ENCODE measurements at places on chromosomes 2 and 18.

GRCh38 chr2:179338681-179339080 lies 74.0 kb upstream of the SESTD1 start:
- no peak for DNase-seq

DNA sequence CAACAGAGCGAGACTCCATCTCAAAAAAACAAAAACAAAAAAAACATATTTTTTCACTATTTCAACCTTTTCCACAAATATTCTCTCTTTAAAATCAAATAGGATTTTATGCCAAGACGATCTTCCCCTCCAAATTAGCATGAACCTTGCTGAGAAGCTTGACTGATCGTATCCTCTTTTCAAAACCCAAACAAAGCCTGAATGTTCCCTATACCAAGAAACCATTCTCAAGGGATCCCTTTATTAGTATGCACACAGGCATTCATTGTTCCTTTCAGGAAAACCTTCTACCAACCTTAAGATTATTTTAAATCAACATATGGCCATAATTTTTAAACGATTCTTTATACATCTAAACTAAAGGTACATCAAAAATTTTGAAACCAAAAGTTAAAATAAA lies 6.3 kb downstream of the SPIRE1 start:
- DNase-seq, result no peak

GRCh38 chr2:5803547-5803946 lies 111.4 kb downstream of the SOX11 start:
- DNase-seq, result no peak

GRCh38 chr2:161028581-161028980 lies 131.6 kb upstream of the TANK start:
- DNase-seq, result no peak

DNA sequence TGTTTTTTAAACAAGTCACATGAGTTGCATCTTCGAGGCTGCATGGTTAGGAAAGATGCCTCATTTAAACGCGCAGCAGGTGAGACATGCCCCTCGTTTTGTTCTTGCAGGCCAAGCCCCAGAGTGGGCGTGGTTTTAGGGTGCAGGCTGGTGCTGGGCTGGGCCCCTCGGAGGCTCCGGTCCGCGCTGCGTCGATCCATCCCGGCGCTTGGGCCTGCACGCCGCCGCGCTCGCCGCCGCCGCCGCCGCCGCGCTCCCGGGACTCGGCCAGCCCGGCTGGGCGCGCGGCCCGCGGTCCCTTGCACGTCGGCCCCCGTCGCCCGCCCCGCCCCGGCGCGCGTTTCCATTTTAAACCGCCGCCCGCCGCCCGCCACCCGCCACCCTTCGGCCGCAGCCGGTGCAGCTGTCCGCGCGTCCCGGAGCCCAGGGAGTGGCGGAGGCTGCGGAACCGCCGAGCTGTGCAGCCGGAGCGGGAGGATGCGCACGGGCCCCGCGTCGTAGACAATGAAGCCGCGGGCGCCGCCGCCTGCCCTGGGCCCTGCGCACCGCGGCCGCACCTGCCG lies 175.5 kb downstream of the AGAP1 start:
- peak; percentile 71 for DNase-seq

GRCh38 chr2:70785137-70785911 lies 5.1 kb downstream of the FIGLA start:
- DNase-seq, result peak; percentile 79

GRCh38 chr2:167550448-167550847 lies 662.2 kb downstream of the XIRP2 start:
- DNase-seq, result no peak

DNA sequence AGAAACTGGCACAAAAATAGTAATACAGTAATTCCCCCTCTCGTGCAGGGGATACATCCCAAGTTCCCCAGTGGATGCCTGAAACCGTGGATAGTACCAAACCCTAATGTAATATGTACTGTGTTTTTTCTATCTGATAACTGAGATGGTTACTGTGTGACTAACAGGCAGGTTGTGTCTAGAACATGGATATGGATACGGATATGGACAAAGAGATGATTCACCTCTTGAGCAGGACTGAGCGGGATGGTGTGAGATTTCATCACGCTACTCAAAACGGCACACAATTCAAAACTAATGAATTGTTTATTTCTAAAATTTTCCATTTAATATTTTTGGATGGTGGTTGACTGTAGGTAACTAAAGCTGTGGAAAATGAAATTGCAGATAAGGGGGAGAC lies 3.4 kb downstream of the MBD1 start:
- DNase-seq, result no peak

DNA sequence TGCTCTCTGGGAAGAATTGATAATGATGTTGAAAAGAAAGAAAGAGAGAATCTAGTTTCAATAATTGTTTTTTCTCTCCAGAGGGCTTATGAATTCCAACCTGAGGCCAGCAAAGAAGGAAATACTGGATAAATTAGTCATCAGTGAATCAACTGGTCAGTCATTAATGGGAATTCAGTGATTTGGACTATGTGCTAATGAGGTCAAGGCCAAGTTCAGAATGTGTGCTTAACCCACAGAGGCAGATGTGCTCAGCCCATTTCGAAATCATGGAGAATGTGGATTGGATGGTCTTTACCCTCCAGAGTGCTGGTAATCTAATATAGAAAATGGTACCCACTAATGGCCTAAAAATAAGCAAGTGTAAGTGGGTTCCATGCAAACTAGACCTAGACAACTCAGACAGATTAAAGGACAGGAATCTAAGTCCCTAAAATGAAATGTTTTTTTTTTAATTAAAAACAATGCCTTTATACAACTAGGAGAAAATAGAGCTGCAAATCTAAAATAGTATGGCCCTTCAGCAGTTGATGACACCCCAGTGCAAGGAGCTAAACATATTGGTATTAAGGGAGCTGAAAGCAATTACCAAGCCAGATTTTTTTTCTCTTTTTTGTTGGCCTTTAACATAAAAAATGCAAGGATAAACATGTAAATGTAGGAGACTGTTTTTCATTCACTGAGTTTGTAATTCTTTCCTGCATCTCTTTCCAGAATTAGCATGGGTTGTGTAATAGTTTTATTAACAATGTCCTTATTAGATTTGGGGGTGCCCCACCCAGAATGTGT lies 296.9 kb downstream of the SATB2 start:
- no peak for DNase-seq

DNA sequence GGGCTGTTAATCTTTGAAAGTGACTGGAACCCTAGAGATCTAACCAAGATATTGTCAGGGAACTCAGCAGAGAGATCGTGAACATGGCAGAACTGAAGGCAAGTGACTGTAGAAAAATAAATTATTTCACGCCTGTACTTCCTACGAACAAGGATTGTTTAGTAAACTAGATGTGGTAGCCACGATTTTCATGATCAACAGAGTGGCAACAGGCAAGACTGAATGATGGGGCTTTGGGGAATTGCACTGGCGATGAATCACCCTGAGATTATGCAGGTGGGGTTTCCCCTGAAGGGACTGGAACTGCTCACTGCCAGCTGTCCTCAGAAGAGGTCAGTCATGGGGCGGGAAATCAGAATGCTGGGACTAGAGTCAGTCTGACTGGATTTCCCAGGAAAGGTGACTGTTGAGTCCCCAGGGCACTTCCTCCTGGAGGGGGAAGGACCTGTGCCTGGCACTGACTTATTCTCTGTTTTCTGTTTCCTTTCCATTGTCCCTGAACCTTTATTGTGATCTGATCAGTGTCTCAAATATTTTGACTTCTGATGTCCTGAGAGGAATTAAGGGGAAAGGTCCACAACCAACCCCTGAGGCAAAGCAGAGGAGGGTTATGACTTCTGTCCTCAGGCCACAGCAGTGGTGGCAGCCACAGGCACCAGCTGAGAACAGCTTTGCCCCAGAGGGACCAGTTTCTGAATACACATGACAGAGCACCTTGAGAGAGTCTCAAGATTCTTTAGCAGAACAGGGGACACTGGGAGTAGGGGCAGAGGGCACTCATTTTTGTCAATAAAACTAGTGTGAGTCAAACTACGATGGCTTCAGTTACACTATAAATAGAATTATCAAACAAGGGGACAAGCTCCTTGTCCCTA lies 70.0 kb downstream of the NAB1 start:
- no peak for DNase-seq

- no peak for DNase-seq
These were observed 74.7 kb upstream of the MGAT4A start for GRCh38 chr2:98805412-98806171.

DNA sequence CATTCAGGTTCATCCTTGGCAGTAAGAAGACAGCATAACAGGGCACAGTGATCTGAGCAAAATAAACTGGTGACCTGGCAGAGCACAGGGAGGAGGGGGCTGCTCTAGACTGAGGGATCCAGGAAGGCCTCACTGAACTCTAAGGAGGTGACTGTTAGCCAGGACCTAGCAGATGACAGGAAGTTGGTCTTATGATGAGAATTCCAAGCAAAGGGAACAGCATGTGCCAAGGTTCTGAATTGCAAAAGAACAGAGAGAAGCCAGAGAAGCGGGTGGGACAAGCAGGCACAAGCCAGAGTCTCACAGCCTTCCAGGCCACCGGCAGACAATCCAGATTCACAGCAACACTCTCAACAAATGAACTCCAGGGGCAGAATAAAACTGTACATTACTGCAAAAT lies 152.7 kb upstream of the PTPRM start:
- DNase-seq, result no peak

DNA sequence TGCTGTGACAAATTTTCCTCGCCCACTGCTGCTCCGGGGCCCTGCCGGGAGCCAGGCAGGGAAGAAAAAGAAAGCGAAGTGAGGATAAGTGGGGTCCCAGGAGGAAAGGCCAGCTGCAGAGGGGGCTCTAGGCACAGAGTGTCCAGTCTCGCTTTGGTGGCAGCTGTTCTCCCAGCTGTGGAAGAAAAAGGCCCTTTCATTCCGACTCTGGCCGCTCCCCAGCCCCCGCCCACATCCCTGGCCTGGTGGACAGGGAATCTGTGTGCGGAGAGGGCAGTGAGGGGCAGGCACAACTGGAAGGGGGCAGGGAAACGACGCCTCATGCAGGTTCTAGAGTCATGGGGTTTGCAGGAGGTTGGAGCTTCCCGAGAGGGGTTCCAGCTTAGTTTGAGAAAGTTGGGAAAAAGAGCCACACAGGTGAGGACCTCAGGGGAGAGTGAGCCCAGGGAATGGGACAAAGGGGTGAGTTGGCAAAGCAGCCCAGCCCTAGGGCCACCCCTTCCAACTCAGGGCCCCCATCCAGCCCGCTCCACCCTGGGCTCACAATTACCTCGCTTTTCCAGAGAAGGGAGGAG lies 1.8 kb downstream of the RTKN start:
- no peak for DNase-seq

DNA sequence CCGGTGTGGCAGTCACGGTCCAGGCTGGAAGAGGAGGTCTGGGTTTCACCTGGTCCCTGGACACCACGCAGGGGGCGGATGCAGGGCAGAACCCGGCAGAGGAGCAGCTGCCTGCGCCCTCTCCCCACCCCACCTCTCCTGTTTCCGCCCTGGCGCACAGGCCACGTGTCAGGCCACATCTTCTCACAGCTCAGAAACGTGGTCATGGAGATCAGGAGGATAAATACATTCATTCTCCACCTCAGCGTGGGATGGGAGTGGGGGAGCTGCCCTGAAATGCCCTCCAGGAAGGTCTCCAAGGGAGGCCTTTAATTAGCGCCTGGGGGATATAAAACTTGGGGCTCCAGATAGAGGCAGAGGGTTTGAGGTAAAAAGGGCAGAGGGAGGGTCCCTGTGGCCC lies 142.0 kb downstream of the KCTD1 start:
- no peak for DNase-seq

DNA sequence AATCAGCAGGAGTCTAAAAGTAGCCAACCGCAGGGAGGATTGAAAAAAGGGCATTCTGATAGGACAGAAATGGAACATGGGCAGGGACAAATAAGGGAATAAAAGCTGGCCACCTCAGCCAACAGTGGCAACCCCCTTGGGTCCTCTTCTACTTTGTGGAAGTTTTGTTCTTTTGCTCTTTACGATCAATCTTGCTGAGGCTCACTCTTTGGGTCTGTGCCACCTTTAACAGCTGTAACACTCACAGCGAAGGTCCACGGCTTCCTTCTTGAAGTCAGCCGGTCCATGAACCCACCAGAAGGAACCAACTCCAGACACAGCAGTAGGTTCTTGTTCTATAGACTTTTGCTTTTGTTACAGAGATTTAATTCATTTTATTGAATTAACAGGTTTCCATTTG lies 285.4 kb upstream of the CDH20 start:
- no peak for DNase-seq

DNA sequence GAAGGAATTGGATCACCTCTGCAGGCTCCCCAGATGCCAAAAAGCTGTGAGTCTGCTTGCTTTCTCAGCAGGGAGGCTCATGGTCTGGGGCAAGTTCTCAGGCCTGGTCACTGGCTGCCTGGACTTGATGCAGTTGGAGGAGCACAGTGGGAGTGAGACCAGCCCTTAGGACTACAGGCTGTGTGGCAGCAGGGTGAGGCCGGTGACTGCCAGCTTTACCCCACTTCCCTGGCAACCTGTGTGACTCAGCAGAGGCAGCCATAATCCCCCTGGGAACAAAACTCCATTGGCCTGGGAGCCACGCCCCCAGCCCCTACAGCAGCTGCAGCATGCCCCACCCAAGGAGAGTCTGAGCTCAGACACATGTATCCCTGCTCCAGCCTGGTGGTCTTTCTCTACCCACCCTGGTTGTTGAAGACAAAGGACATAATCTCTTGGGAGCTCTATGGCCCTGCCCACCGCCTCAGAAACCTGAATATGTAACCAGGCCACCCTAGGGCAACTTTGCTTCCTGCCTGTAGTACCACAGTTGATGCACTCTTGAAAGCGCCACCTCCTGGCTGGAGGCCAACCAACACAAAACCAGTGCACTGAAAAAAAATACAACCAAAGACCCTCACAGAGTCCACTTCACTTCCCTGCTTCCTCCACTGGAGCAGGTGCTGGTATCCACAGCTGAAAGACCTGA lies 106.8 kb upstream of the SPATS2L start:
- DNase-seq, result no peak

DNA sequence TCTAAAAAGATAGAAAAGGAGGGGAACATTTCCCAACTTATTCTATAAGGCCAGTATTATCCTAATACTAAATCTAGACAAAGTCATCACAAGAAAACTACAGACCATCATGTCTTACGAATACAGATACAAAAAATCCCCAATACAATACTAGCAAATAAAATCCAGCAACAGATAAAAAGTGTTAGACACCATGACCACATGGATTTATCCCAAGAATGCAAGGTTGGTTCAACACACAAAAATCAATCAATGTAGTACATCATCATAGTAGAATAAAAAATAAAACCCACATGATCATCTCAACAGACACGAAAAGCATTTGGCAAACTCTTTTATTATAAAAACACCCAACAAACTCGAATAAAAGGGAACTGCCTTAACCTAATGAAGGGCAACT lies 18.5 kb downstream of the SLC66A2 start:
- DNase-seq, result no peak

GRCh38 chr2:80302314-80303005 lies 2.1 kb downstream of the LRRTM1 start:
- no peak for DNase-seq

GRCh38 chr2:9269695-9270360 lies 63.2 kb downstream of the ASAP2 start:
- DNase-seq, result no peak
